ENCODE measurements at places on chromosomes 7 and 10. TPM values are rescaled to one million over a fixed set of nuclear protein-coding genes. Genes with fewer than 3 reads are reported as not detected.

The NSUN6 gene
- total RNA-seq: 13.8 TPM

The CYP2C18 gene
- total RNA-seq: 24.3 TPM

The CHN2 gene
- 32.9 TPM for total RNA-seq

The CPED1 gene
- total RNA-seq: 15.9 TPM

The TAS2R5 gene
- total RNA-seq: 1.0 TPM

The CACNB2 gene
- 13.3 TPM for total RNA-seq

The NPSR1 gene
- 1.2 TPM for total RNA-seq

The MACC1 gene
- total RNA-seq: 9.7 TPM

The GIMAP4 gene
- total RNA-seq: 8.4 TPM

The CNOT4 gene
- total RNA-seq: 21.0 TPM

The LLCFC1 gene
- not detected for total RNA-seq

The LAMTOR4 gene
- 268 TPM for total RNA-seq

The JCAD gene
- 24.7 TPM for total RNA-seq

The NUP205 gene
- total RNA-seq: 25.8 TPM

The PCLO gene
- total RNA-seq: 9.2 TPM

The SRGN gene
- total RNA-seq: 38.0 TPM

The PDAP1 gene
- 81.6 TPM for total RNA-seq

The TUBB8 gene
- total RNA-seq: not detected

The EPO gene
- not detected for total RNA-seq

The ADCYAP1R1 gene
- total RNA-seq: 0.31 TPM

The ENTPD1 gene
- 5.8 TPM for total RNA-seq

The CTBP2 gene
- total RNA-seq: 142 TPM

Data from left colon (tissue), 2 donors.